ENCODE measurements at places on chromosomes 7 and 10.

DNA sequence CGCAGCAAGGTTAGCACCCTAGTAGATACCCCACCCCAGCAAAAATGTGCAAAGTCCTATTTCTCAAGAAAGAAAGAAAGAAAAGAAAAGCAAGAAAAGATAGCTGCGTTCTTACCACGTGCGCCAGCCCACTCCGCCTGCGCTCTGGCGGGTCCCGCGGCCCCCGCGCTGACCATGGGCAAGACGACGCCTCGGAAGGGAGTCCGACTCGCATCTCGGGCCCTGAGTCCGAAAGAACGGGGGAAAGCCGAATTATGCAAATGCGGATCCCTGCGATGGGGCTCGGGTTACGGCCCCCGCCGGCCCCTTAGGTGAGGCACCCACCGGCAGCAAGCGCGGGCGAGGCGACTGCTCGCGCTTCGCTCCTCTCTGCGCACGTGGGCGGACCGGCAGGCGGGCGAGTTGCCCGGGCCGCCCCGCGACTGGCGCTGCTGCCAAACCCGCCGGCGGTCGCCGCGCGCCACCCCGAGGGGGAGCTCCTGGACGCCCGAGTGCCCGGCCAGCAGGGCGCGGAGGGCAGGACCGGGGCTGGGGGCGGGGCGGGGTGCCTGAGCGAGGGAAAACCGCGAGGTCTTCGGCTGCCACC lies 2.4 kb upstream of the EGR2 start:
- DNase-seq: peak; percentile 87

GRCh38 chr10:89118091-89118490 lies 89.0 kb downstream of the CH25H start:
- no peak for DNase-seq

DNA sequence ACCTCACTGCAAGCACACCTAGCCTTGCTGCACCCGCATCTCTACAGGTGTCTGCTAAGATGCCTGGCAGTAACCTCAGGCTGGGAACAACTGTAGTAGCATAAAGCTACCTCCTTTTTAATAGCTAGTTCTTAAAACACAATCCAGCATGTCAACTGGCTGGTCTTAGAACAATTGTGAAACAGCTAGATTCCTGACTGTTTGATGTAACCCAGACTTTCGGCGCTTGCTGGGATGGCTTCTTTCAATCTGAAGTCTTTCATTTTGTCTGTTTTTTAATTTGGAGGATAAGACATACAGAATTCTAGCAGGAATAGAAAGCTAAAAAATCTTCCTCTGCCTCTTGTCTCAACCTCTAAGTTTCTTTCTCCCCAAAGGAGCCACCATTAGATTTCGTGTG lies 59.8 kb downstream of the GSDME start:
- no peak for DNase-seq

GRCh38 chr7:140657891-140658290 lies 14.9 kb upstream of the ADCK2 start:
- no peak for DNase-seq
